ENCODE measurements at places on chromosomes 16 and 17.

GRCh38 chr16:89815639-89816348 is 653 bp downstream of the FANCA start:
- DNase-seq, result no peak

DNA sequence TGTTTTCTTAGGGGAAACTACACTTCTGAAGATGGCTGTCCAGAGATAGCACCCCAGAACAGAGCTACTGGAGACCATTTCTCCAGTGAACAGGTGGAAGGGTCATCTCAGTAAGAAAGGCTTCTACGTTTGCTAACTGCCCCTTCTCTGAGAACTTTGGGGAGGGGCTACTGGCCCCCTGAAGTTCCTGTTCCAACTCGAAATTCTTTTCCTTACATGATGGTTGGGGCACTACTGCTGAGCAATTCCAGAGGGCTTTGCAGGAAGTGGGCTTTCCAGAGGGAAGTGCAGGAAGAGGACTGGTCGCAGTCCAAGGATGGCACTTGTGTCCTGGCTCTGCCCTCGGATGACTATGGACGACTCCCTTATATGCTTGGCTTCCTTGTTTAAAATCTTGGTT is 31.2 kb downstream of the TOM1L2 start:
- DNase-seq, result no peak

- DNase-seq, result no peak
Observed at GRCh38 chr16:86151239-86151851, 252.4 kb downstream of the IRF8 start.

- no peak for DNase-seq
Observed at GRCh38 chr17:32452281-32452680, 8.0 kb downstream of the PSMD11 start.

DNA sequence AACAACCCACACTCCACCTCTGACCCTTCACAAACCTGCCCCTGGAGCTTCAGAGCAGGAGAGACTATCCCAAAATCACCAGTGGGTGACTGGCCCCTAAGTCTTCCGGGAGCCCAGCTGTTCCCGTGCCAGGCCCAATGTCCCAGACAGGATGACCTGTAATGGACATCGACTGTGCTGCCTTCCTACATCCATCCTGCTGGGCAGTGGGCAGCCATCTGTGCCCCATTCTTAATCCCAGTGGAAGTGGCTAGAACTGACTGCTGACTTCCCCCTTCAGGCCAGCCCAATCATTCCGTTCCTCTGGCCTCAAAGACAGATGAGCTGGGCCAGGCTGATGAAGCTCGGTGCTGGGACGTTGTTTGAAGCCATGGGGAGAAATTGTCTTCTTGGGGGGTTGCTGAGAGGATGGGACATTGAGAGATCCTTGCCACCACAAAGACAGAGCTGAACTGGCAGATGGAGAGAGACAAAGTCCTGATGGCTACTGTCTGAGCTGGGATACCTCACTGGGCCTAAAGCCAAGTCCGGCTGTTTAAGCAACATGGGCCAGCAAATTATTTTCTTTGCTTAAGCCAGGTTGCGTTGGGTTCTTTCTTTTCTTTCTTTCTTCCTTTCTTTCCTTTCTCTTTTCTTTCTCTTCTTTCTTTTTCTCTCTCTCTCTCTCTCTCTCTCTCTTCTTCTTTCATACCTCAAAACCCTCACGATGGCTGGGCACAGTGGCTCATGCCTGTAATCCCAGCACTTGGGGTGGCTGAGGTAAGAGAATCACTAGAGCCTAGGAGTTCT is 17.9 kb upstream of the ALOX15B start:
- no peak for DNase-seq

- DNase-seq, result no peak
Observed at GRCh38 chr17:74740173-74740572, 3.1 kb downstream of the RAB37 start.

DNA sequence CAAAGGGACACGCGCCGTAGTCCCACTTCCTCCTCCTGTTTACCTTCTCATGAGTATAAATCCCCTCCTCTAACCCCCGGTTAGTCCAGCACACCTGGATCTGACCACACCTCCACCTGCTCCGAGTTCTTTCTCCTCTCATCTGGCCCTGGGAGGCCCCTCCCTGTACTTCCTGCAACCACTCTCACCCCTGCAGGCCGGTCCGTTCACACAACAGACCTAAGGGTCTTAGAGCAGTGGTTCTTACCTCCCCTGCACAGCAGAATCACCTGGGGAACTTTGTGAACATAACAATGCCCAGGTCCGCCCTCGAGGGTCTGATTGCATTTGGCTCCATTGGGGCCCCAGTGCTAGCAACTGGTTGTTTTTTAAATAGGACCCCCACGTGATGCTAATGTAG is 24.8 kb downstream of the TMEM114 start:
- no peak for DNase-seq

GRCh38 chr16:88459366-88460073 is 6.4 kb downstream of the ZFPM1 start:
- no peak for DNase-seq

- no peak for DNase-seq
Observed at GRCh38 chr17:3959295-3959899, 4.8 kb downstream of the ATP2A3 start.

- no peak for DNase-seq
Observed at GRCh38 chr16:68884861-68885720, 41.8 kb downstream of the TANGO6 start.

DNA sequence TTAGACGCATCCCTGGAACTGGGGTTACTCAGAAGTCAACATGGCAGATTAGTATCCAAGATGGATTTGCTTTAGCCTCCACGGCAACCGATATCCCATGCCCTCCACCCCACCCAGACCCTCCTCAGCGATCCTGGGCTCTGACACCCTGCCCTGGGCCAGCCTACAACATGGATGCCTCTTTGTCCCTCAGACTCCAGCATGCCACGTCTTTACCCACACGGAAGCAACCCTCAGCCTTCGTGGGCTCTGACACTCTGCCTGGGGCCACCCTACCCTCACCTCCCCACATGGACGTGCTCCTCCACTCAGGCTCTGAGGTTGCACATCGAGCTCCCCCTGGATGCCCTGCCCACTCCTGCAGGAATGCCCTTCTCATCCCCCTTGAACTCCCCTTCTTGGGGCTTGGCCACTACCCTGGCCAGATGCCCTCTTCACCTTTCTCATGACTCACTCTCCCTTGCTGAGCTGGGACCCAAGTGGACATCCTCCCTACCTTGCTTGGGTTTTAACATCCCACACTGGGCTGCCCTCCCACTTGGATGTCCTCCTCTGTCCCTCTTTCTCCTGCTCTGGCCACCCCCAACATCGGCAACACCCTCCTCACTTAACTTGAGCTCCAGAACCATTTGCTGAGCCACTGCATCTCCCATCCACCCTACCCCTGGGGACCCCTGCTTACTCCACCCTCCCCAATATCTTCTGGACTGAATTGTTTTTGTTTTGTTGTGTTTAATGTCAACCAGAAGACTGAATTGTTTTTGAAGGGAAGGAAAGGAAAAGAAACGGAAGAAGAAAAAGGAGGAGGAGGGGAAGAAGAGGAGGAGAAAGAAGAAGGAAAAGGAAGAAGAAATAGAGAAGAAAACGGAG is 18.3 kb upstream of the TMEM92 start:
- no peak for DNase-seq

GRCh38 chr16:67082891-67083290 is 26.9 kb upstream of the PHAF1 start:
- DNase-seq, result no peak

DNA sequence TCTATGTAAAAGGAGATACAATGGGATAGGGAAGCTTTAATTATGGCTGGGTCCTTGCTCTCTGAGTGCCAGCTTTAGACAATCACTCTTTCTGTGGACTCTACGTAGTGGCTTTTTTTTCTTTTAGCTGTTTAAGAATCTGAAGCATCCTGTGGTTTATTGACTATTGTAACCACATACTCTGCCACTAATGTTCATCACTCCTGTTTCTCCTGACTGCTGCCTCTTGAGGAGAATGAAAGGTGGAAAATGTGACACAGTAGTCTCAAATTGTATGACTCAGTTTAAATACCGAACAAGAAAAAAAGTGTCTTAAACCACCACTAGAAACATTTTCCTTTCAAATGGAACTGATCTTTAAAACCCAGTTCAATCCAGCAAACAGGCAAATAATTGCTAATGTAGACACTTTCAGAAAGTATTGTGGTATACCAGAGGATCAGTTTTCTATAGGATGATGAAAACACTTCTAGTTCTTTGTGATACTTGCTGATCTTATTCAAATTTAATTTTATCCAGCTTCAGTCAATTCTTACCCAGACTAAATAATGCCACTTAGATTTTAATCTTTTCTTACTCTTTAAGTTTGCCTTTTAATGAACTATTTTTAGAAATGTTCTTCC is 302.7 kb upstream of the PMFBP1 start:
- DNase-seq, result no peak

DNA sequence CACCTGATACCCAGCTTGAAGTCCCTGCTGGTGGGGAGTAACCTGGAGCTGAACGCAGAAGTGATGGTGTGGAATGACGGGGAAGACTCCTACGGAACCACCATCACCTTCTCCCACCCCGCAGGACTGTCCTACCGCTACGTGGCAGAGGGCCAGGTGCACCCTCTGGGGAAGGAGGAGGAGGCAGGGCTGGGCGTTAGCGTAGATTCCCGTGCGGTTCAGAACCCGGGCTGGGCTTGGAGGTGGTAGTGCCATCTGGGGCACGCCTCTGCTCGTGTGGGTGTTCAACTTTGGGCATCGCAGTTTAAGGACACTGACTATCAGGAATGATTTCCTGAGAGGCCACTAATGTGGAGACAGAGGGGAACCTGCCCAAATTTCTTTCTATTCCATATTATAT is 18.3 kb downstream of the ITGAX start:
- DNase-seq, result no peak

DNA sequence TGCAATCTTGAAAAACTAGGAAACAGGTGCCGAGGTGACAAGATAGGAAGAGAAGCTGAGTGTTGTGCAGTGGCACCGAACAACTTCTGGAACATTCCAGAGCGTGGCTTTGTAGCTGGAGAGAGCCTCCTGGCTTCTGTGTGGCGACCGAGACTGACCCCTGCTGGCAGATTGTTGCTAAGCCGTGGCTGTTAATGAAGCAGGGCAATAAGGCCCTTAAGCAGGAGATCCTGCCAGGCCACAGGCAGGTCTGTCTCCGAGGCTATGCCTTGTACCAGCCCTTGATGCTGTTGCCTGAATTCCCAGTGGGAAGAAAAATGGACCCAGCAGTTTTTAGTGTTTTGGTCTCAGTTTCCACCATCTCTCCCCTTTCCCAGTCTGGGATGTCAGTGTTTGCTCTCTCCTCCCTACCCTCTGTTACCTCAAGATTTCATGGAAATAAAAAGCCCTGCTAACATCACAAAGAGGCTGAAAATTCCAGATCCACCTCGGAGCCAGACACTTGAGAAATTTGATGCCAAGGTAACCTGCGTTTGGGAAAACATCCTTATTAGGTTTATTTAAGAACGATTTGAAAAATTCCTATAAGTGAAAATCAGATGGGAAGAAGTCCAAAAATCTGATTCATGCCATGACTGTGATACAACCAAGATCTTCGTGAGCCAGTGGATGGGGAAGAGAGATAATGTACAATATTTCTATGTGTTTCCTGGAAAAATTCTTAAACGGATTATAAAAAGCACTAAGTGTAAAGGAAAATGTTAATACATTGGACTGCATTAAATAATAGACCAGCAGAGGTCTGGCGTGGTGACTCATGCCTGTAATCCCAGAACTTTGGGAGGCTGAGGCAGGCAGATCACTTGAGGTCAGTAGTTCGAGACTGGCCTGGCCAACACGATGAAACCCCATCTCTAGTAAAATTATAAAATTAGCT is 265.1 kb downstream of the PRKCA start:
- DNase-seq, result peak; percentile 63

GRCh38 chr17:80526116-80526910 is 18.3 kb upstream of the RPTOR start:
- no peak for DNase-seq

DNA sequence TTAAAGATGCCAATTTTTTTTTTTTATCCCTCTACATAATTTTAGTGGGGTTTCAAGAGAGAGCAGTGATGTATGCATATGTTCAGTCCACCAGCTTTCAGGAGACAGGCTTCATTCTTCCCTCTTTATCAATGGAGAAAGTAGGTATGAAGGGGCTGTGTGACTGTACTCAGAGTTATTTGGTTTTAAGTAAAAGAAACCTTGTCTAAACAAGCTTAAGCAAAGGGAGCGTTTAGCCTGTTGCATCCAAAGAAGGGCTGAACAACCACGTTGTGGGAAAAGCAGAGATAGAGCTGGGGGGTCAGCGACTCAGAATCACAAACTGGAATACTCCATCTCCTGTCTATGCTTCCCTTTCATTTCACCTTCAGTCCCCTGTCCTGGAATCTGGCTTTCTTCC is 50.4 kb upstream of the HAS3 start:
- no peak for DNase-seq

GRCh38 chr17:45747911-45748310 is 36.2 kb upstream of the CRHR1 start:
- DNase-seq, result no peak

GRCh38 chr17:50482110-50482509 is 3.5 kb downstream of the RSAD1 start:
- DNase-seq, result no peak

GRCh38 chr16:20829536-20829935 is 23.2 kb downstream of the REXO5 start:
- no peak for DNase-seq

DNA sequence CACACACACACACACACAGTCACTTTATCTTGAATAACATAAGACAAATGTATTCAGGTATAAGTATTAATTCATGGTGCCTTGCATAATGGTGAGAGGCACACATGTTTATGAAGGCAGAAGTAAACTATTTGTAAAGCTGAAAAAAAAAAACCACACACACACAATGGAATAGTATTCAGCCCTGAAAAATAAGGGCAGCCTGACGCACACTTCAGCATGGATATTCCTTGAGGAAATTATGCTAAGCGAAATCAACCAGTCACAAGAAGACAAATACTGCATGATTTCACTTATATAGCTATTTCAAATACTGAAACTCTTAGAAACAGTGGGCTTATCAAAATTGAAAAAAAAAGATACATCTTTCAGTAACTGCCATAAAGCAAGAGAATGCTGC is 200.2 kb upstream of the RBFOX1 start:
- DNase-seq, result no peak

- DNase-seq, result no peak
Observed at GRCh38 chr16:2210009-2210332, 692 bp downstream of the BRICD5 start.

GRCh38 chr17:28811651-28812090 is 30.9 kb downstream of the FAM222B start:
- DNase-seq, result no peak

DNA sequence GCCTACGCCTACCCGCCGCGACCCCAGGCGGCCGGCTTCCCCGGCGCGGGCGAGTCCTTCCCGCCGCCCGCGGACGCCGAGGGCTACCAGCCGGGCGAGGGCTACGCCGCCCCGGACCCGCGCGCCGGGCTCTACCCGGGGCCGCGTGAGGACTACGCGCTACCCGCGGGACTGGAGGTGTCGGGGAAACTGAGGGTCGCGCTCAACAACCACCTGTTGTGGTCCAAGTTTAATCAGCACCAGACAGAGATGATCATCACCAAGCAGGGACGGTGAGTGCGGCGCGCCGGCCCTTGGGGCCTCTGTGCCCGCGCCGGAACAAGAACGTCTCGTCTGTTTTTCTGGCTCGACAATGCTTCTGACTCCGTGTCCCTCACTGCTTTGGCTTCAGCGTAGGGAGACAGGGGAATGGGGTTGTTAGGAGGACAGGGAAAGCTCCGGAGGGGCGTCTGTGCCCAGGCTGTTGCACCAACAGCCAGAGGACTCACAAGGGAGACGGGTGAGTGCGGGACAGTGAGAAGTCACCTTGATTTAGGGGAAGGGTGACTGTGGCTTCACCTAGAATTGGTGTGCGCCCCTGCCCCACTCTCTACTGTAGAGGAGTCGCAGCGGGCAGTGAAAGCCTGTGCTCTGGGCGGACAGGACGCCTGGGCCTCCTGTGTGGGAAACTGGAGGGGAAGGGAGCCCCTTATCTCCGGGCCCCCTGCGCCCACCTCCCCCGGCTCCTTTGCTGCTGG is 806 bp downstream of the TBX21 start:
- no peak for DNase-seq
